Heart left ventricle (tissue), 16 donors: ENCODE measurements at places on chromosomes 2 and 18. TPM values are rescaled to one million over a fixed set of nuclear protein-coding genes. Genes with fewer than 3 reads are reported as not detected.

DNA sequence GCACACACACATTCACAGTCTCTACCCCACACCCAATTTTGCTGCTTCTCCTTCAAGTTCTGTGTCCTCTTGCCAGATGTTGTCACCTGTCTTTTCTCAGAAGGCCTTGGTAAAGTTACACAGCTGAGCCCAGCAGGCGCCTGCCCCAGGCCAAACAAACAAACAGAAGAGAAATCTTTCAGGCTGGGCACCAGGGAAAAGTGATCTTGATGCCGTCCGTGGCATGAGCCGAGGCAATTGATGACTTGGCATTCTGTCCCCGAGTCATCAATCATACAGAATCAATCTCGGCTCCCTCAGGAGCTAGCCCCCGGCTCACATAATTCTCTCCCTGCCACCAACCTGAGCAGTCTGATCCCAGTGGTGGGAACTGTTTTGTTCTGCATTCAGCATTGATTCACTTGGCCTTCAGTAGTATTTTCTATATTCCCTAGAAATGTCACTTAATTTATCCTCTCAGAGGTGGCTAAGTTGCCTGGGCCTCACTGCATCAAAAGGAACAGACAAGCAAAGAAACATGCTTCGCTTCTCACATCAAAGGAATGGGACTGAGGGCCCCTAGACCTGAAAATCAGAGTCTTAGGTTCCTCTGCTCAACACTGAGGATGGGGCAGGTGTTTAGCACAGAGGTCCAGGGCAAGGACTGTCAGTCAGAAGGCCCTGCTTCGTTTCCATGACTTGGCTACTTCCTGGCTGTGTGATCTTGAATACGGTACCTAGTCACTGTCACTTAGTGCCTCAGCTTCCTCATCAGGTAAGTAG, 278.8 kb upstream of the CELF4 start:
- no peak overlapping the region for H3K27ac ChIP-seq
- no peak for DNase-seq
- H3K4me3 ChIP-seq: no peak overlapping the region
- H3K27me3 ChIP-seq: no peaks in the 10 kb centered on the region
- no peaks in the 10 kb centered on the region for H3K4me1 ChIP-seq

DNA sequence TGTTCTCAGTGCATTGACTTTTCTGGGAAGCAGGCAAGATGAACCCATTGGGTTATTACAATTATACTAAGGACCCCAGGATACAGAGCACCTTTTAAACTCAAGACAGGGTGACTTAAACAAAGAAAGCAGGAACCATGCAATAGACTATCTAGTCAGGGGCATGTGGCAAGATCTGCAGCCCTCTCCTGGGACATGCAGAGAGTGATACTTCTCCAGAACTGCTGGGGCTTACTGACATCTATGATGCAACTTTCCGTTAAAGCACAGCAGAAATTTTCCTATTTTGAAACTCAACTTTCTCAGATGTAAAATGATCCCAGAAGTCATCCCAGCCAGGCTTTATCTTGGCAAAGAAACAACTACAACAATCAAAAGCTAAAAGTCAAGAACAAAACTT, 162.2 kb upstream of the HNMT start:
- no peak for DNase-seq
- H3K4me3 ChIP-seq: no peak overlapping the region
- no peak overlapping the region for H3K27ac ChIP-seq
- no peaks in the 10 kb centered on the region for H3K27me3 ChIP-seq
- H3K36me3 ChIP-seq: no peaks in the 10 kb centered on the region

DNA sequence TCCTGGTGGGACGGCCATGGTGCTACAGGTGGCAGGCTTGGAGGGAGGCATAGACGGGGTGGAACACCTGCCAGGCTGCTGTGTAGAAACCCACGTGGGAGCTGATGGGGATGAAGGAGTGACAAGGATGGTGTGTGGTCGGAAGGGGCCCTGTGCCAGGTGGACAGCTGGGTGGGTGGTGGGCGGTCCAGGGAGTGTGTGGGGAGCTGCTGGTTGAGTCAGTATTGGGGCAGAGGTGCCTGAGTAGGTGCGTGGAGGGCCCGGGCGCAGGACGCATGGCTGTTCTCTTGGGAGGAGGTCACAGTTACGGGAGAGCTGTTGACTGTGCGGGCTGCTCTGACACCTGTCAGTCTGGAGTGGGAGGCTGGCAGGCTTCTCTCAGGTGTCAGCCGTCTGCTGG, 12.6 kb upstream of the D2HGDH start:
- DNase-seq: no peak
- no peak overlapping the region for H3K4me3 ChIP-seq
- H3K27ac ChIP-seq: no peak overlapping the region
- no peaks in the 10 kb centered on the region for H3K4me1 ChIP-seq
- H3K27me3 ChIP-seq: no peaks in the 10 kb centered on the region
- no peaks in the 10 kb centered on the region for H3K36me3 ChIP-seq

GRCh38 chr2:96547203-96547641, 10.7 kb downstream of the ARID5A start:
- peaks cover 89% of the 10 kb centered on the region for H3K36me3 ChIP-seq
- no peaks in the 10 kb centered on the region for H3K4me1 ChIP-seq
- no peak overlapping the region for H3K4me3 ChIP-seq
- DNase-seq: no peak
- no peak overlapping the region for H3K27ac ChIP-seq
- H3K27me3 ChIP-seq: no peaks in the 10 kb centered on the region

GRCh38 chr2:11581797-11582611, 48.2 kb downstream of the GREB1 start:
- no peak for DNase-seq
- H3K27me3 ChIP-seq: no peaks in the 10 kb centered on the region
- H3K36me3 ChIP-seq: no peaks in the 10 kb centered on the region
- H3K4me3 ChIP-seq: no peak overlapping the region
- H3K27ac ChIP-seq: no peak overlapping the region
- no peaks in the 10 kb centered on the region for H3K4me1 ChIP-seq

DNA sequence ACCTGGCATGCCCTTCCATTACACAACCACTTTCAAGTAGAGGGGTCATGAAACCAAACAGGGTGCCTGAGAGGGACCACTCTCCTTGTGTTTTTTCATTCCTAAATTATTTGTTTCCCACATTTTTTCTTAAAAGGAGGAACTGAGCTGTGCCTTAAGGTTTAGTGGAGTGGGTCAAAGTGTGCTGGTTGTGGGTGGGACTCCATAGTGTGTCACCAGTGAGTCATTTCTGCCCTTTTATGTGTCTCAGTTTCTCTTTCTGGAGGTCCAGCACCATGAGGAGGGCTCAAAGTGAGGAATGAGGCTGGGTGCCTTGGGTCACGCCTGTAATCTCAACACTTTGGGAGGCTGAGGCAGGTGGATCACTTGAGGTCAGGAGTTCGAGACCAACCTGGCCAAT, 37.8 kb downstream of the COMMD1 start:
- no peaks in the 10 kb centered on the region for H3K27me3 ChIP-seq
- no peak overlapping the region for H3K4me3 ChIP-seq
- no peaks in the 10 kb centered on the region for H3K36me3 ChIP-seq
- DNase-seq: no peak

DNA sequence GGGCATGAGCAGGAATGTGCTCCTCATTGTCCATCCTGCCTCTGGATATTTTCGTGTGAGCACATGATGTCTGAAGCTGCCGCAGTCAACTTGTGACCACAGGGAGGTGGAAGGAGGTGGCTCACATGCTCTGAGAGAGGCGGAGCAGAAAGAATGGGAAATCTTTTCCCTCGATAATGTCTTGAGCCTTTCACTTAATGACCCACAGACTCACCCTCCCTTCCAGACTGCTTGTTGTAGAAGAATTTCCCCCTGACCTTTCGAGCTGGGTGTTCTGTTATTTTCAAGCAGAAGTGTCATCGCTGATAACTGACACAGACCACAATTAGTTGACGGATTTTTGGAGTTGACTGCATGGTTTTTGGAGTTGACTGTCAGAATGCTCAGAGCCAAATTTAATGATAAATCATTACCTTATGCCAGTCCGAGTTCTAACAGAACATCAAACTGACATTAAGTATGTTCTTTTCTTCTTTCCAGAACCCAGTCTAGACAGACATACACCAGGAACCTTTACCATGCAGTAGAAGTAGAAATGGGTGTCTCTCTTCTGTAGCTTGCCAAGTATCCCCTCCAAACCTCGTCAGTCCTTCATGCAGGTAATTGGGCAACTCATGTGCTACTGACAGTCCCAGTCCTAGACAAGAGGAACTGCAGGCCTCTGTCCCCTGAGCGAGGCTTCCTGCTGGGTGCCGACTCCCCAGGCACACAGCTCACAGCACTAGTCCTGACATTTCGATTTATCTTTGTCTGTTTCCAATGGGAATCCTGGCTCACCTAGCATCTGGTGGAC, 29.4 kb upstream of the RTTN start:
- peak; percentile 59 for DNase-seq
- no peak overlapping the region for H3K4me3 ChIP-seq
- no peaks in the 10 kb centered on the region for H3K36me3 ChIP-seq

- no peaks in the 10 kb centered on the region for H3K4me1 ChIP-seq
- no peak overlapping the region for H3K27ac ChIP-seq
- H3K36me3 ChIP-seq: no peaks in the 10 kb centered on the region
- H3K4me3 ChIP-seq: no peak overlapping the region
- no peaks in the 10 kb centered on the region for H3K27me3 ChIP-seq
Measured at GRCh38 chr18:69649684-69650083, 249.0 kb downstream of the DOK6 start.

- no peak overlapping the region for H3K27ac ChIP-seq
- no peak overlapping the region for H3K4me3 ChIP-seq
- H3K27me3 ChIP-seq: peaks cover 23% of the 10 kb centered on the region
- H3K36me3 ChIP-seq: no peaks in the 10 kb centered on the region
- DNase-seq: no peak
- peaks cover 7% of the 10 kb centered on the region for H3K4me1 ChIP-seq
Measured at GRCh38 chr18:37563931-37564392, 1.6 kb downstream of the CELF4 start.

DNA sequence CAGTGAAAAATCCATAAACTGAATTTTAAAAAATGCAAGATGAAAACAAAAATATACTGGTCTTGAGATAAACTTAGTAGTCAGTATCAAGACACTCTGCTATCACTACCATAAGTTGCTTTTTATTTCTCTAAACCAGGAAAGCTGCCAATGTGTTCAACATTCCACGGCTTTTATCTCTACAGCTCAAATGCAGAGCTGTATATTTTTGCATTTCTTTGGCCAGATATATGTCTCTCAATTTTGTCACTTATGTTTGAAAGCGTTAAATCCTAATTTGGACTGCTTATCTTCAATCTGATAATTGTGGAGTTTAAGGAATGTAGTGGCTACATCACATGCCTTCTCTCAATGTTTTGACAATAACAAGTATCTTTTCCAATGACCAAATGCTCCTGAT, 609.5 kb downstream of the EPHA4 start:
- no peaks in the 10 kb centered on the region for H3K36me3 ChIP-seq
- H3K4me1 ChIP-seq: peaks cover 42% of the 10 kb centered on the region
- no peaks in the 10 kb centered on the region for H3K27me3 ChIP-seq
- DNase-seq: no peak
- H3K27ac ChIP-seq: no peak overlapping the region
- H3K4me3 ChIP-seq: no peak overlapping the region

DNA sequence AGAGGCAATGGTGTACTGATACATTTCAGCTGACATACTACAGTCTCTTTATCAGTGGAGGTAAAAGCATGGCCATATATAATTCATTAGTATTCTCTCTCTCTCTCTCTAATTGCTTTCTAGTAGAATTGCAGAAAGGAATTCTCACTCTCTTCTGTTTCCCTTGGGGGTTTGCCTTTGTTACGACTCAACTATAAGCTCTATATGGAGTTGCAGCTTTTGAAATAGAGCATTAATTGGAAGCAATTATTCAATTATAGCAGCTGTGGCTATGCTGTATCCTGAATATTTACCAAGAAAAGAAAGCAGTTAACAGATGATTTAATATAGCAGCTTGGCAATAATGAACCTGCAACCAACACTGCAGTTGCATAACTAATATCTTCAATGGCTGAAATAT, 132.7 kb upstream of the STON1 start:
- no peak for DNase-seq
- no peak overlapping the region for H3K4me3 ChIP-seq
- no peaks in the 10 kb centered on the region for H3K36me3 ChIP-seq
- no peak overlapping the region for H3K27ac ChIP-seq

DNA sequence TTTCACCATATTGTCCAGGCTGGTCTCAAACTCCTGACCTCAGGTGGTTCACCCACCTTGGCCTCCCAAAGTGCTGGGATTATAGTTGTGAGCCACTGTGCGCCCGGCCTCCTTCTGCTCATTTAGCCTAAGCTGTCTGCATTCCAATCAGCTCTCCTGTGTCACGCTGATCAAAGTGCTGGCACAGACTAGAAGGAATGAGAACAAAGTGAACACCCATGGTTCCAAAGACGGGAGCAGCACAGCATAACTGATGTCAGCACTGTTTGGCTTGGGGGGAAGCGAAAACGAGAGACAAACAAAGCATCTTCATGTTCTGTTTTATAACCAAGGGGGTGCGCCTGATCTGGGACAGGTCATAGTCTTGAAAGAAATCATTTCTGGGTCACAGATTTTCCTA, 43.3 kb downstream of the DIPK1C start:
- H3K27me3 ChIP-seq: no peaks in the 10 kb centered on the region
- H3K4me3 ChIP-seq: no peak overlapping the region
- peaks cover 6% of the 10 kb centered on the region for H3K4me1 ChIP-seq
- DNase-seq: no peak
- no peaks in the 10 kb centered on the region for H3K36me3 ChIP-seq

DNA sequence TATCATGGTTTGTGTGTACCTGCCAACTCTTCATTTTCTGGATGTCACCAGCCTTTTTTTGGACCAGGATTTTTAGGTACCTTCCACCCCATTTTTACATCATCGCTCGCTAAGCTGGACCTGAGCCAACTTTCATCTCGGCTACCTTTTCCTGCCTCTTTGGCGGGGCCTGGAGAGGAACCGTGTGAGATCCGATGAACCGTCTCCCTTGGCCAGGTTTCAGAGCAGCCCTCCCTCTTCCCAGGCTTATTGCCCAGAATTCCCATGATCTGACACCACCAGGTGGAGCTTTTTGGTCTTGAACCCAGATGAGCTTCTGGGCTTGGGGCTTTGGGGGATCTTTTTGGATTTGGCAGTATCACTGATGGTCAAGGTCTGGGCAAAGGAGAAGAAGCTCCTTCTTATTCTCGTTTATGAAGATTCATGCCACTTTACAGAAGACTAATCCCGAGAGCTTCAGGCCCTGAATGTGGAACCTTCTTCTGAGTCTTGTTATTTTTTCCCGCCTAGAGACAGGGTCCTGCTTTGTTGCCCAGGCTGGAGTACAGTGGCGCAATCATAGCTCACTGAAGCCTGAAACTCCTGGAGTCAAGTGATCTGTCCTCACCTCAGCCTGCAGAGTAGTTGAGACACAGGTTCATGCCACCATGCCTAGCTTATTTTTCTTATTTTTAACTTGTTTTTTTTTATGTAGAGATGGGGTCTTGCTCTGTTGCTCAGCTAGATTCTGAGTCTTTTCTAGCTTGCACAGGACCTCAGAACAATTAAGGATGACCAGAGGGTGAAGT, 50.4 kb downstream of the GATA6 start:
- H3K4me1 ChIP-seq: no peaks in the 10 kb centered on the region
- H3K27ac ChIP-seq: no peak overlapping the region
- DNase-seq: no peak
- no peaks in the 10 kb centered on the region for H3K27me3 ChIP-seq

TTL gene
- 38.4 TPM for total RNA-seq

ALK gene
- total RNA-seq: 0.50 TPM

DSEL gene
- total RNA-seq: 2.4 TPM

POTEC gene
- total RNA-seq: not detected
